Fibroblast of skin of right quadriceps (primary cell): ENCODE measurements at places on chromosomes 12 and 14.
A peak's percentile ranks its signal among the peaks of the same experiment; 100 is the strongest.

- peak; percentile 5 for DNase-seq
Measured at GRCh38 chr14:55915456-55915855, 202.8 kb upstream of the PELI2 start.

DNA sequence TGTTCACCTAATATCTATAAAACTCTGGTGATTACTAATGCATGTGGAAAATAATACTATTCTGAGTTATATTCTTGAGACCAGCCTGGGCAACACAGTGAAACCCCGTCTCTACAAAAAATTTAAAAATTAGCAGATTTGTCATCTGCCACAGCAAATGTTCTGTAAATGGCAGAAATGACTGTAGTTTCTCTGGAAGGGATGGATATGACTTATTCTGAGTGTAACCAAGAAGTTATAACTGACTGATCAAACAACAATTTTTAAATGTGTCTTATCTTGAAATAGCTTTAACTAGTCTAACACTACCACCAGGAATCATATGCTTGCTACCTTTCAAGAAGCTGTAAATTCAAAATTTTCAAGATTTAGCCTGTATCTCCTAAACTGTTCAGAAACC lies 88.7 kb downstream of the PLBD1 start:
- DNase-seq, result no peak

DNA sequence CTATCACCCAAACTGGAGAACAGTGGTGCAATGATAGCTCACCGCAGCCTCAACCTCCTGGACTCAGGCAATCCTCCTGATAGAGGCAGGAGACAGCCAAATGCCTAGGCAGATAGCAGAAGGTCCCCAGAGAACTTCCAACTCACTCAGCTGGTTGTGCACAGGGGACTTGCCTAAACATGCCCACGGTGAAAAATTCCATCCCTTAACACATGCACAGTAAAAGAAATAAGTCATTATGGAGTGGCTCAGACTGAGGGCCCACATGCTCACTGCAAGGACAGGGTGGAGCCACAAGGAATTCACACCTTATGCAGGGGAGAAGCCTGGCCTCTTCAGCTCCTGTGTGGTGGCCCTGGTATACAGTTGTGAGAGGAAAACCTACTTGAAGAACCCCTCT lies 525.8 kb upstream of the ATP2B1 start:
- no peak for DNase-seq

DNA sequence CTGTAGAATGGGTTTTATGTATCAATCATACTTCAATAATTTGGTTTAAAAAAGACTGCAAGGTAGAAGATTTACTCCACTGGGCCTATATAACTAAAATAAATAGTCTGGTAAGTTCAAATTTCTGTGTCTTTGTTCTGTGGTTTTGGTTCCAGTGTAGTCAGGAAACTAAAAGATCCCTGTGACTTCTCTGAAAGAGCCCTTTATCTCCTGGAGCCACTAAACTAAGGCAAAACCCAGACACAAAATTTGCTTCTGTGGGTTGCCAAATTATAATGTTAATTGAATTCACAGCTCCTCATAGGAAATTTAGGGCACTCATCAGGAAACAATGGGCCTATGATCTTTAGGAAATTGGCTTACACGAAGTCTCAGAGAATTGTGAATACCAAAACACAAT lies 1038.4 kb downstream of the GALC start:
- DNase-seq, result no peak

- peak; percentile 83 for DNase-seq
Measured at GRCh38 chr12:107094183-107094448, 767 bp upstream of the CRY1 start.

GRCh38 chr12:93879476-93880421 lies 202.6 kb downstream of the CRADD start:
- DNase-seq, result peak; percentile 85

GRCh38 chr14:55699131-55700057 lies 119.4 kb downstream of the KTN1 start:
- DNase-seq, result peak; percentile 55

DNA sequence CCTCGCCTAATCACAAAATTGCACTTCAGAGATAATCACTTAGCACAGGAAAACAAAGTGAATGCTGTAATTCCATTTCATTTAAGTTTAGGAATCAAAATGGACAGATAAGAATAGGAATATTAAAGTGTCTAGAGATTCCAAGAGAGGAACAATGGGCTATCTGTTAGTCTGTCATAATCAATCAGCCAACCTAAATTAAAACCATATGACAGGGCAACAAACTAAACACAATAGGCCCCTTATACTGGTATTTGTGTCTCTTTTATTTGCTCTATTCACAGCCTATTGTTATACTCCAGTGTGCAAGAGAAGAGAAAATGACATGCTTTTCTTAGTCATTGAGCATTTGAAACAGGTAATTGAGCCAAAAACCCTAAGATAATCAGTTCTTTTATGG lies 259.4 kb downstream of the PRKD1 start:
- DNase-seq, result no peak

DNA sequence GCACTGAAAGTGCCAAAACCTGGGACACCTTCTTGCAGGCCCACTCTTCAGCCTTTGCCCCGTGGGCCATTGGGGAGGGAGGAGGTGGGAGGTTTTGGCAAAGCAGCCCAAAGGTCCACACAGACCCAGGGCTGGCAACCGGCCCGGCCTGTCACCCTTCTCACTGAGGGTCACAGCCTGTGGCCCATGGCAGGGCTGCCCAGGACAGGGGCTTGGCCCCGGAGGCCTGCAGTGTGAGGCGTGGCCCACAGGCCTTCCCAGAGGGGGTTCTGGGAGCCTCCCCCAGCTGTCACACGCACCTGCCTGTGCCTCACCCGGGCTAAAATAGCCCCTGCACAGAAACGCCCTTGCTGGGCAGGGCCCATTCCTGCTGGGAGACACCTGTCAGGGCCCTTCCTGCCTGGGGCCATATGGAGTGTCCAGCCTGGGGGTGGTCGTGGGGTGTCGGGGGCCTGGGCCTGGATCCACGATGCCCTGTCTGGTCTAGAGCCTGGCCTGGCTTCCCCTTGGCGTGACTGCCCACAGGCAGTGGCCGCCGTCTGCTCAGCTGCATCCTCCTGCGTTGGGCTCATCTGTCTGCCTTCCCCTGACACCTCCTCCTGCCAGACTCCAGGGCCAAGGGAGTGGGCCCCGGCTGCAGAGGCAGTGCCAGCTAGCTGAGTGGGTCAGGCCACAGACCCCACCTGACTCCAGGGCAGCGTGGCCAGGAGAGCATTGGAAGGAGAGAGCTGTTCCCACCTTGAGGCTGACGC lies 19.2 kb downstream of the PACS2 start:
- DNase-seq, result no peak

DNA sequence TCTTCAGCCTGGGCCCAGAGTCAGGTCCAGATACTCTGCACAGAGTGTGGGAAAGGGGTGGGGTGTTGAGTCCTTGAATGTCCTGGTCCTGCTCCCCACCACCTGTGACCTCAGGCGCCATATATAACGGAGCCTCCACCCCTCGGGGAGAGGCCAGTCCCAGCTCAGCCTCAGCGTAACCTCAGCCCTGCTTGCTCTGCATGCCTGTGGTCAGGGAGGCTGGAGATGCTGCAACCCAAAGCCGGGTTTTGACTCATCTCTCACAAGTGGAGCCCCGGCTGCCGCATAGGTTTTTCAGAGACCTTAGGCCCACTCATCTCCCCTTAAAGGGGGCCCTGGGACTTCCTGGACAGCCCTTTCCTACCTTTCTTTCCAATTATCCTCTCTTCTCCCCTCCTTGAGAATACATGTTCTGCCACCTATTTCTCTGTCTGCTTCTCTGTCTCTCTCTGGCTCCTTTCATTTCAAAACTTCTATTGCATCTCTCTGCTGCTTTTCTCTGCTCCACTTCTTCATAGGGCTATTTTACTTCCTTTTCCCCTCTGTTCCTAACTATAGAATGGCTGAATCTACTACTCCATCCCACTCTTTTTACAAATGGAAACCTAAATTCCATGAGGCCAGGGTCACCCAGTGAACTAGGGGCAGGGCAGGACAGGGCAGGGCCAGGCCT lies 1.2 kb downstream of the ITGB7 start:
- peak; percentile 82 for DNase-seq

DNA sequence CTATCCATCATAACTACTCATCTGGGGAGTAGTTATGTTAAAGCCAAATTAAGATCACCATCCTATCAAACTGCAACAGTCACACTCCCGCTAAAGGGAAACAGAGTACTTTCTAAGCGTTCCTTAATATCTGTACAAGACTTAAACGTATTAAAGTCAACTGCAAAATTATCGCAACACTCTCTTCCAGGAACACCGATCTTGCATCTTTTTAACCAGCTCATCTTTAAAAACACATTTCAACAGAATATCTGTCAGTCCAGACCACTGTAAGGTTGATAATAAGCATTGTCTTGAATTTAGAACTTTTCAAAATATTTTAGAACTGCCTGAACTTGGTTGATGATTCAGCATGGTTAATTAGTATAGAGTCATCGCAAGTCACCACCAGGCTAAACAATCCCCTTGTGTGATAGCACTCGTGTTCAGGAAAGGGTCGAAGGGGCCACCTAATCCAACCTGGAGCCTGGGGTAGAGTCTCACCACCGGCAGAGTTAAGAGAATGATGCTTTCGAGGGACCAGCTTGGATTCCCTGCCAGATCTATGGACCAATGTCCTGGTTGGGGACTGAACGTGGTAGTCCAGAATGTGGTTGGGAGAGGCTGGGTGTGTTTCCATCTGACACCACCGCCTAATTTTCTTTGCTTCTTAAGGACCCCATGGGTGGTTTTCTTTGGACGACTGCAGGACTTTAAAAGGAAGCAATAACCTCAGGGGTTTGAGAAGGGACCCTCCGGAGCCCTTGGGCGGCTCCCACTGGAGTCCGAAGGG lies 890 bp downstream of the SPTLC2 start:
- peak; percentile 18 for DNase-seq

DNA sequence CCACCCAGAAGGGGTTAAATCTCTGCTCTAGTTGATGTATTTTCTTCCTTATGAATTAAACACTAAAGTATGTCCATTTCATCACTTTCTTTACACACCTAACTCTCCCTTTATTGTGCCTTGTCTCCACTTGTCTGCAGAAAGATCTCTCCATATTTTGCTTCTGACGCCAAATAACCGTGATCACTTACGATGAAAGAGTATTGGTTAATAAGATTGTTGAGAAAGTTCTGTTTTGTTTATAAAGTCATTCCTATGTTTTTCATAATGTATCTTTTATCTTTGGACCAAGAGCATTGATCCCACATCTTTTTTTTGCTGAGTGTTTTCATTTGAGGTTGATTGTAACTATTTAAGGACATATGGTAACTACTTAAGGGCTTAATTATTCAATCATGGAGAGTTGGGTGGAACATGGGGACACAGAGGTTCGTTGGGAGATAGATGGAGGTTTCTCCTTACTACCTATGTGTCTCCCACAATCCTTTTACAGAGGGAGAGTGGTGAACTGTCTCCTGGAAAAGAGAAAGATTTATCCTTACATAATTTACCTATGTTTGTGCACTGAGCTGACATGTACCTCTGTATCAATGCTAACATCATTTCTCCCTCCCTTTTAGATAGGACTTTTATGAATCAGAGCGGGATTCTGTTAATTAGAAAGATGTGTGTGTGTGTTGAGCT lies 120.7 kb upstream of the SLC38A2 start:
- DNase-seq, result no peak

DNA sequence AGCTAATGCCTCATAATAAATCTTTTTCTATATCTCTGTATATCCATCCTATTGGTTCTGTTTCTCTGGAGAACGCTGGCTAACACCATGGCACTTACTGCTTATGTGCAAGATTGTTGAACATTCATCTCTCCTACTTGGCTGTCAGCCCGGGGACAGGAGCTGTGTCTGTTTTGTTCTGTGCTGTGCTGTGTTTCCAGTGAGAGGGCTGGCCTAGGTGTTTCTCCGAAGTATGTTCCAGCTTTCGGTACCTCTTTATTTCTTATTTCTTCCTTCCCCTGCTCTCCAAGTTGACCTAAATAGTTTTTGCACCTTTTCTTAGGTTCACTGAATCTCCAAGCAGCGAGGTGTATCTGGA lies 18.8 kb upstream of the NR4A1 start:
- DNase-seq, result peak; percentile 59

DNA sequence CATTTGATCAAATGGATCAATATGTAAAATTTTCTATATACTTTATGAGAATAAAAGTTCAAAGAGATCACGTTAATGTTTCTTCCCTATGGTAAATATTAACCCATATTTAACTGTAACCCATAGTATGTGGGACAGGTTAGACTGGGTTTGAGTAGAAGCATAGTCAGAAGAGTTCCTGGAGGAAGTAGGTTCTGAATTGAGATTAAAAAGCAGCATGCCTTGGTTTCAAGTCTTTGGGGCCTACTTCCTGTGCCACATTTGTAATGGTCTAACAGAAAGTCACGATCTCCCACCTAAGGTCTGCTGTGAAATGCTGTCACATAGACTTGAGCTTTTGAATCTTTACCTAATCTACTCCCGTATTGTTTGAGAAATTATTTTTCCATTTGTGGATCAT lies 63.8 kb downstream of the FIGNL2 start:
- no peak for DNase-seq

DNA sequence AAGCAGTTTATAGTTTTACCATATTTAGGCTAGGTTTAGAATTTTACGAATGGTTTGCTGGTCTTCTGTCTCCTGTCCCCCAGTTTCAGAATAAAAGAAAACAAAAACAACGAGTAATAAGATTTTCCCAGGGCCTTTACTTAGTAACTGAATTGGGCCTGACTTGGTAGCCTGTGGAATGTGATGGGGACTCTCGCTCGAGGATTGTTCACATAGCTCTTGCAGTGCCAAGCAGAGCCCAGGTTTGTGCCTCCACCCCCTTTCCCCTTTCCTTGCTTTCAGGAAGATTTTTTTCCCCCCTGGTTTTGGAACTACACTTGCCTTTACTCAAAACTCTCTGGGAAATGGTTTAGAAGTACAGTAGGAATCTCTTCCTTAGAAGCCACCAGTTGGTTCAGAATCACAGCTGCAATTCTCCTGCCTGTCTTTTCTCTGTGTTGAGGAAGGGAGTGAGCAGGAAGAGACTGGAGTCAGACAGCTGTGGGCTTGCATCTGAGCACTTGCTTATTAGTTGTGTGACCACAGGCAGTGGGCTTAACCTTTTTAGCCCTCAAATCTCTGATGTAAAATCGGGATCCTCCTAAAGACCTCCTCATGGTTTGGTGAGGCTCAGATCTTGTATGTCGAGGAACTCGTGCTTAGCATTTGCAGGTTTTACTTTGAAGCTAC lies 501.2 kb downstream of the PCNX1 start:
- no peak for DNase-seq

DNA sequence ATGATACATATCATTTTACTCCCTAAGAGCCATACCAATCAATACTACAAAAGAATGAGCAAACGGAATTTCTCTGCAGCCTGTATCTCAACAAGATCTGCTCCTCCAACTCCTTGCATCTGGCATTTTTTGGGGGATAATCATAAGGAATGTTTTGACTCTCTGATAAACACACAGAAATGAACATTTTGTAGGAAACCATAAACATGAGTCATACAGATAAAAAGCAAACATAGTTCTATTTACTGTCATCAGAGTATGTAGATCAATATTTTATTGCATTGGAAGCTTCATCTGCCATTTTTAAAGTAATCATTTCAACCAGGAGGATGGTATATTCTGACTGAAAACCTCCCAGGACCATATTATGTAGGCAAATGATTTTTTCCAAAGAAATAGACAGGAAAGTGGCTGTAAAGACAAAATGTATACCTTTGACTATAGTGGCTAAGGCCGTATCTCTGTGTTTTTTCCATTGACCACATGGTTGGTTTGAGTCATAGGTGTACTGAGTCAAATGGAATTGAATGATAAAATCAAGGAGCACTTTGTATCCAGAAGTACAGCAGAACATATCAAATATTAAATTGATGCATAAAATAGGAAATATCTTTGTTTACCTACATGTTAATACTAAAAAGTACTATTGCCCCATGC lies 32.4 kb upstream of the CD69 start:
- peak; percentile 73 for DNase-seq
